COLO829 (cell line): ENCODE measurements at places on chromosomes 16 and 17.

DNA sequence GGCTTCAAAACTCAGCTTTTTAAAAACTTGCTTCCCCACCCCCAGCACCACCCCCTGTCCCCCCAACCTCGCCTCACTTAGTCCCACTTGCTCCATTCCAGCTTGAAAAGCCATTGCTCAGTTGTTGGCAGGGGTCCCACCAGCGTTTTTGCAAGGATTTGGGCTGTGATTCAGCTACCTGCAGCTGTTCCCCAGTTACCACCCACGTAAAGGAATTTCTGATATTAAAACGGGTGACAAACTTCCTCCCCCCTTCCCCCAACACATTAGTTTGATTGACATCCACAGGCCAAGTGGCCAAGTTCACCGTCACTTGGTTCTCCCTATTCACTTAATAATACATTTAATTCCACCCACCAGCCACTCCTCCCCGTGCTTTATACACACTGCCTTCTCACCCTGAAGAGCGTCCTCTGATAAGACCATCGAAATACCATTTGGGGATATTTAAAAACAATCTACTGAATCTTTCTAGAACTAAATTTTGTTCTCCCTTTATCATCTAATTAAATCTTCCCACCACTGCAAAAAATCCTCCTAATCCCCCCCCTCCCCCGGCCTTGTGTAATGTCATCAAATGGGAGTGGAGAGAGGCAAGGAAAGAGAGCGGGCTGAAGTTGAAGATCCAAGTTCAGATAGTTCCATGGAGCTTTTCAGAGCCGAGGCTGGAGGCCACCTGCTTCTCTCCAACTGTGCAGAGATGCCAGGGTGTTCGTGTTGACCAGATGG is 55.1 kb downstream of the SOX9 start:
- no peak for DNase-seq

- DNase-seq = no peak
Measured at GRCh38 chr17:70539132-70539924, 370.0 kb downstream of the KCNJ2 start.

DNA sequence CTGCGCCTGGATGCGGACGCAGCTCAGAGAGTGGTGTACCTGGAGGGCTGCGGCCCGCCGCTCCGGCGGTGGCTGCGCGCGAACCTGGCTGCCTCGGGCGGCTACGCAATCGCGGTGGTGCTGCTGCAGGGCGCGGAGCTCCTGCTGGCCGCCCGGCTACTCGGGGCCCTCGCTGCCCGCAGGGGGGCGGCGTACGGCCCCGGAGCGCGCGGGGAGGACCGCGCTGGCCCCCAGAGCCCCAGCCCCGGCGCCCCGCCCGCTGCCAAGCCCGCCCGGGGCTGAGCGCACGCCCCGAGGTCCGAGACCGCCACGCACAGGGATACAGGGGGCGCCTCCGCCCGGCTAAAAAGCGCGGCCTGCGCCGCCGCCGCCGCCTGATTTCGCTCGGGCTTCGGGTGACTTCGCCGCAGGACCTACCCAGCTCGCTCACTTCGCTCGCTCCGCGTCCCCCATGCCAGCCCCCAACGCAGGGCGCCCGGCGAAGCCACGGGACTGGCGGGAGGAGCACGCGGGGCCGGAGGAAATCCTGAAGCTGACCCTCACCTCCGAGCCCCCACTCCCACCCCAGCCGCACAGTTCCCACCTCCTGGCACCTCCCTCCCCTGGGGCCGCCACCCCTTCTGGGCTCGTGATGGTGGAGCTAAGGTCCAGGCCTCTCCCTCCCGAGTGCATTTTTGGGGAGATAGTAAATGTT is 8.2 kb downstream of the PDE6G start:
- no peak for DNase-seq

- DNase-seq = no peak
Measured at GRCh38 chr17:44921122-44921882, 6.0 kb upstream of the GFAP start.
